ENCODE measurements at places on chromosomes 6 and 20.
A peak's percentile ranks its signal among the peaks of the same experiment; 100 is the strongest.

GRCh38 chr20:32988008-32988407, 16.2 kb downstream of the SUN5 start:
- DNase-seq = no peak

DNA sequence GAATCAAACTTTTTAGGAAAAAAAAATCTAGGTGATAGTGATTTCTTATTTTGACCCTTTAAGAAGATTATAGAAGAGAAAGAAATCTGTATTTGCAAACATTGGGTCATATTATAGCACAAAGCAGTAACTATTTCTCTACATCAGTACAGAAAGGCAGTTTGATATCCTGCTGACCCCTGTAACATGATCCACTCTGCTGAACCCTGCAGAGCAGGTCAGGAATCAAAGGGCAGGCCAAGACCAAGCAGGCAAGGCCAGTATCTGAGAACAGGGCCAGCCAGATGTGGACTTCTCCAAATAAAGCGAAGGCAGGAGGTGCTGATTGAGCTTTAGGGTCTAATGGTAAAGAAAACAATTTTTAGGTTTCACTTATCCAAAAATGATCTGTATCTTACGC, 239.4 kb downstream of the PTPRK start:
- no peak for DNase-seq

DNA sequence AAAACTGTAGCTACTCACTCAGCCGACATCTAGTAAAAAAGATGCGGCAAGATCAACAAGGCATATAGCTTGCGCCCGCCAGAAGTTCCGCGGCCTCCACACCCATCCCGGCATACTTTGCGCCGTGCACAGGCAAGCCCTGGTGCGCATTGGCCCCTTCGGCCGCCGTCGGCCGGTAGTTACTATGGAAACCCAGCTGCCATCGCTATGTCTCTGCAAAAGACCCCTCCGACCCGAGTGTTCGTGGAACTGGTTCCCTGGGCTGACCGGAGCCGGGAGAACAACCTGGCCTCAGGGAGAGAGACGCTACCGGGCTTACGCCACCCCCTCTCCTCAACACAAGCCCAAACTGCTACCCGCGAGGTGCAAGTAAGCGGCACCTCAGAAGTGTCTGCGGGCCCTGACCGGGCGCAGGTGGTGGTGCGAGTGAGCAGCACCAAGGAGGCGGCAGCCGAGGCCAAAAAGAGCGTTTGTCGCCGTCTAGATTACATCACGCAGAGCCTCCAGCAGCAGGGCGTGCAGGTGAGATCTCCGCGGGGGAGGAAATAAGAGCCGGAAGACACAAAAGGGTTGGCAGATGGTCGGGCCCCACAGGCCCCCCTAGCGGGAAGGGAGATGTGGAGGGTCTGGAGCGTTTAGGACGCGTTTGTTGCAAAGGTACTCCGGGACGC, at the start of gene IRAK1BP1:
TSS of gene IRAK1BP1 (plus strand) at position 182 of the 671 bp plus-strand sequence. CDS start at position 208, 26 bp downstream.
- peak; percentile 56 for DNase-seq

- no peak for DNase-seq
Observed at GRCh38 chr6:32131439-32131948, 1.4 kb upstream of the FKBPL start.
